ENCODE measurements at places on chromosomes 5 and 9.

DNA sequence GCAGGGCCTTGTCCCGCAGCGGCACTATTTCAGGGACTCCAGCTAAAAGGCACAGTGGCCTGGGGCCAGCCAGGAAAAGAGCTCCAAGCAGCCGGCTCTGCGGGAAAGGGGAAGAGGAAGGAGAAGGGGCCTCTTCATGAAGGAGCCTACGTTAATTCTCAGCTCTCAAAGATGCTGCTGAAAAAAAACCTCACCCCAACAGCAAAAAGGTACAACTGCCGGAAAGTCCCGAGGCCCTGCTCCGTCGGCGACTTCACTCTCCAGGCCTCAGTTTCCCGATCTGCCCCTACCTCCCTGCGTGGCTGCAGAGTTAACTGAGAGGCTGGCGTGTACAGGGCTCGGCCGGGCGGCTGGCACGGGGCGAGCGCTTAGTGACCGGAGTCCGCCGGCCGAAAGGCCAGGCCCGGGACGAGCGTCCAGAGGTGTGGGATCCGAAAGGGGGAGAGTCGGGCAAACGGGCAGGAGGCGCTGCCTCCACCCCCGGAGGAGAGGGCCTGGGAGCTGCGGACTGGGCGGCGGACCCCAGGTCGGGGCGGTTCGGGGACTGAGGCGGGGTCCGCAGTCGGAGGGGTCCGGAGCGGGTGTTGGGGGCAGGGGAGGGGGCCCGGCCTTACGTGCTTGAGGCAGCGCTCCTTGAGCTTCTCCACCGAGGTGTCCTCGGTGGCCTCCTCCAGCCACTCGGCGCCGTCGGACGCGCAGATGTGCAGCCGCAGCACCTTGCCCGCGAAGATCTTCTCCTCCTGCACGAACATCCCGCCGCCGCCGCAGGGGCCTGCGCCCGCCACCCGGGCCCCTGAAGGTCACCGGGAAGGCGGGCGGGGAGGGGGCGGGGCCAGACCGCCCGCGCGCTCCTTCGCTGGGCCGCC is 529 bp downstream of the UBAC1 start:
- DNase-seq, result peak; percentile 65

GRCh38 chr5:14410394-14411201 is 171.0 kb upstream of the OTULINL start:
- no peak for DNase-seq

DNA sequence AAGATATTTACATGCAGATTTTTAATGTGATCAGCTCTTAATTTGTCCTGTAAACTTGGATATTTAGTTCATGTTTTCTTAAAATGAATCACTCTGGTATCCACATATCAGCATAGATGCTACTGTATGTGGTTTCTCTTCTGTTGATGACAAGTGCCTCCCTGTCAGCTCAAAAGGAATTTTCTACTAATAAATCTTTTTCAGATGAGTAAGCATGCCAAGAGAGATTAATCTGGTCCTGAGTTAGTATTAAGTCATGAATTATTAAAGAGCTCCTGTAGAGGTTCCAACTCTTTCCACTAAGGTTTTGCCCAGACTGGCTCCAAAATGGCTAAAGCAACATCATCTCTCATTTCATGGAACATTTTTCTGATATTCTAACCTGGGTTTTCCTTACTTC is 129.2 kb downstream of the GOLPH3 start:
- DNase-seq, result peak; percentile 88

GRCh38 chr5:151202381-151203139 is 21.3 kb downstream of the CCDC69 start:
- peak; percentile 93 for DNase-seq

- no peak for DNase-seq
Observed at GRCh38 chr5:83554686-83555085, 83.1 kb downstream of the VCAN start.

DNA sequence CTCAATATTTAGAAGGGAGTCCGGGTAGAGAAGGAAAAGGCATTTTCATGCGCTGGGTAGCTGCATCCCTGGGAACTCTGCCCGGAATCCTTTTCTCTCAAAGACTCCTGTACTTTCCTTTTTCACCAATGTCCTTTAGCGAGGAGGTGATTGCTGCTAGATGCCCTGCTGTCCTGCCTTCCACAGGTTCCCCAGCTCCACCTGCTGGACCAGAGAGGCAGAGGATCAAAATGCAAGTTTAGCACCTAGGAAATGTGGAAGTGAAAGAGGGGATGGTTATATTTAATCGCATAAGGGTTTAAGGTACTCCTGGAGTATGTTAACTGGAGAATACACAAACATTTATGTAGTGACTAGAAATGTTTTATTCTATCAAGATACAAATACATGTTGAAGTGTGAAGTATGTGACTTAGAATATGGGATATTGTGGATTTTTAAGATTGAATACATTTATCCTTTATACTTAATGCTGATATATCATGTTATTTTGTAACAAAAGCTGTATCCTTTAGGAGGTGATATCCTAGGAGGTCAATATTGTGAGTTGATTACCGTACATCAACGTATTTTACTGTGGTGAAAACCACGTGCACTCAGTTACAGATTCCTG is 145.7 kb downstream of the ARHGAP26 start:
- DNase-seq, result peak; percentile 78

DNA sequence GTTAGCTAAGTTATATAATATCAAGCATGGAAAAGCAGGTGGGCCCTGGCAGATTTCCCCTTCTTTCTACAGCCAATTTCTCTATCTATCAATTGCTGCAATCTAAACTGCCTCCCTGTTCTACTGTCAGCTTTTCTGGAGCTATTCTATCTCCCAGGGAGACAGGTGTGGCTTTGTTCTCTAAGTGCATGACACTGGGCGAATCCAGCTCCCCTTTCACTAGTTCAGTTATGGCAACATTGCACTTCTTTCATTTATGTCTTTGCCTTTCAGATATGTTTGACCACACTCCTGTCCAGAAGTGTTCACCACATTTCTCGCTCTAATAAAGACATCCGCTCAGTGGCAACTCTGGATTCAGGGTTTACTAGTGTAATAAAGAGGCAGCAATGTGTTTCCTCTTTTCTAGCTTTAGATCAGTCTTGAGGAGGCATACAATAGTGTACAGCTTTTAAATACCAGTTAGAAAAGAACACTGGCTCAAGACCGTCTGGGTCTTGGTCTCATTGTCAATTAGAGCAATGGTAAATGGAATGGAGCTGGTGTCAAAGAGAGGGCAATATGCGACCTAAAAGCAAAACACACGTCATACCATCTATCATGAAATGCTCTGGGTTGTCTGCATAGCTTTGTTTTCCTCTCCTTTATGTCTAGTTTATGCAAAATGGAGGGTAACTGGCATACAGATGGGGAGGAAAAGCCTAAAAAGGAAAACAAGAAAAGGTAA is 197.0 kb downstream of the SLF1 start:
- no peak for DNase-seq

DNA sequence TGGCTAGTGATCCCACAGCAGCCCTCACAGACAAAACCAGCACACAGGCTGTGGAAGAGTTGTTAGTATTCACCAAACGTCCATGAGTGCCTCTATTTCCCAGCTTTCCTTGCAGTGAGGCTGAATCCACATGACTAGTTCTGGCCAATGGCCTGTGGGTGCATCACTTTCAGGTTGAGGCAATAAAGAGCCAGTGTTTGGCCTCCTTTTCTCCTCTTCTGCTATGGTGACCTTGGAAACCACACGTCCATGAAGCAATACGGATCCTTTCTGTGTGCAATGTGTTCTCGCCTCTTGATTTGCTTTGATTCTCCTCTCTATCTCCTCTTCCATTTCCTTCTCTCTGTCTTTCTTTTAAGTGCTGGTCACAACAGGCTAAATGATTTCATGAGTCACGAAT is 23.4 kb upstream of the CLK4 start:
- DNase-seq, result no peak

DNA sequence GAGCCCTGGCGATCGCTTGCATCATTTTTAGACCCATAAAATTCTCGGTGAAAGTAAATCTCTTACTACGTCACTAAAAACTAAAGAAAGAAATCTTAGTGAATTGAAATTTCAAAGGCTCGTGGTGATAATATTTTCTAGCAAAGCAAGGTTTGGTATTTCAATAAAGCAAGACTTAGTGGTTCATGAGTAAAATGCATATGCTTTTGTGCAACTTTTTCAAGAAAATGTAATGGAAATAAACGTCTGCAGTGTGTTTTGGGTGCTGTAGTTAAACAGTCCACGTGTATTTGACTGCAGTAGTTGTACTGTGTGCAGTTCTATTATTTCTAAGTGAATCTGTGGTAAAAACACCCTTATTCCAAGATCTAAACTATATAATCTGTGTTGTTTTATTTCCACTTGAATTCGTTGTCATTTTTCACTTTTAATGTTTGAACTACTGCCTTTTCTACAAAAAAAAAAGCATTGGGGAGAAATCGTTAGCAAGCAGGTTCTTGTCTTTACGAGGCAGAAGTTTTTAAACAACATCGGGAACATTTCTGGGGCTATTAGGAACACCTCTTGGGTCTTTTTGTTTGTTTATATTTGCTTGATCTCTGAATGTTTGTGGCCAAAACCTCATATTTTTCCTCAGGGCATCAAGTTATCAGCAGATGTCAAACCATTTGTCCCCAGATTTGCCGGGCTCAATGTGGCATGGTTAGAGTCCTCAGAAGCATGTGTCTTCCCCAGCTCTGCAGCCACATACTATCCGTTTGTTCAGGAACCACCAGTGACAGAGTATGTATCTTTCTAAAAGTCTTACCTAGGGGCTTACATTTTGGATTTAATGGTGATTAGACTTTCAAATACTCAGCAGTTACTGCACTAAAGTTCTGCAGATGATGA is 960 bp downstream of the SECISBP2 start:
- DNase-seq, result no peak

DNA sequence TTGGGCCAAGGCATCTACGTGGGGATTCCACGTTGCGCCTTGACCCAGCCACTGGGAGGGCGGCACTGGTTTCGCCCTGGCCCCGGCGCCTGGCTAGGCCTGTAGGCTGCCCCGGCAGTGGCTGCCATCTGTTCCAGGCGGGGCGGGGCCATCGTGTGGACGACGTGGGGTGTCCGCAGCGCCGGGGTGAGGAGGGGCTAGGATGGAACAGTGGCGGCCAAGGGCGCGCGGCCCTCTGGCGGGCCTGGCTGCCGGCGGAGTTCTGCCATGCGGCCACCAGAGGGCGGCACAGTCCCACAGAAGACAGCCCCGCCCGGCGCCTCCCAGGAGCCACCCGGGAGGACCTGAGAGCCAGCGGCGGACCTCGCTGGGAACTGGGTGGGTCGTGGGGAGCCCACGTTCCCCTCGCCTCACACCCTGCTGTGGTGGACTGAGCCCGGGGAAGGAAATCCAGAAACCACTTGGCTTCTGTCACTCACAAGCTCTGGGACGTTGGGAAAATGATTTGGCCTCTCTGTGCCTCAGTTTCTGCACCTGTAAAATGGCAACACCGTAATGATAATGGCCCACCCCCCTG is 22.6 kb upstream of the RAPGEF1 start:
- peak; percentile 92 for DNase-seq

GRCh38 chr9:19231126-19231903 is 822 bp downstream of the DENND4C start:
- DNase-seq, result peak; percentile 30

GRCh38 chr5:66821688-66822429 is 225.7 kb downstream of the MAST4 start:
- no peak for DNase-seq

- DNase-seq, result peak; percentile 89
Observed at GRCh38 chr9:72827950-72828731, 124.7 kb downstream of the ALDH1A1 start.
